ENCODE measurements at places on chromosomes 4 and X.

- DNase-seq, result no peak
These were observed 30.4 kb upstream of the APELA start for GRCh38 chr4:164846566-164846965.

- no peak for DNase-seq
These were observed 190.1 kb upstream of the C1QTNF7 start for GRCh38 chr4:15237648-15238230.

GRCh38 chr4:119652998-119653397 is 24.4 kb upstream of the PDE5A start:
- no peak for DNase-seq

DNA sequence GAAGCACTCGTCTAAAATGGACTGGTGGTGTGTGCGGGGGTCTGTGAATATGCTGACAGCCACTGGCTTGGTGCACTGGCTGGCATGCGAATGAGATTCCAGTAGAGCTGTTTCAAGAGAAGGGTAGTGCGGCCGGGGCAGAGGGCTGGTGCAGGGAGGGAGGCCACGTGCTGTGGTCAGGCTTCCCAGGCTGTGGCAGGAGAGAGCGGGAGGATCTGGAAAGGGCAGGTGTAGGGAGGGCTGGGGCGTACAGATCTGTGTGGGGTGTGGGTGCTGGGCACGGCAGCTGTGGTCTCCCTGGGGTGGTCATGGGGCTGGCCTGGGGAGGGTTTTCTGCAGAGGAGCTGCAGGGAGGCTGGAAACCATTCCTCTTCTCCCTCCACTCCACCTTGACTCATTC is 30.2 kb downstream of the SORCS2 start:
- no peak for DNase-seq

GRCh38 chrX:9464435-9465371 is at the start of gene TBL1X:
TSS of gene TBL1X (plus strand) at chrX:9465058. CDS start at chrX:9653587, 188,529 bp downstream.
- no peak for DNase-seq

DNA sequence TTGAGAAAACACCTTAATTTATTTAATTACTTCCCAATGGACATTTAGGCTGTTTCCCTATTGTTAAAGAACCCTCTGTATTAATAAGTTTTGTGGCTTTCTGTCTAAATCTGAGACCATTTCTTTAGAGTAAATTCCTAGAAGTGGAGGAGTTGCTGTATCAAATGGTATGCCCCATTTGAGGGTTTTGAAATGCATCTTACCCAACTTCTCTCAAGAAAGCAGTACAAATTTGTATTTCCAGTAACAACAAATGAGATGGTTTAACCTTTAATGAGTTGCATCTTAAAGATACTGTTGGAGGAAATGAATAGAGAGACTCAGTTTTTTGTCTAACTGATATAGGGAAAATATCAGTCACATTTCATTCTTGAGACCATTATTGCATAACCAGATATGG is 70.5 kb upstream of the CBLL2 start:
- DNase-seq, result no peak

- DNase-seq, result no peak
These were observed 435.5 kb downstream of the DTHD1 start for GRCh38 chr4:36716874-36717273.

DNA sequence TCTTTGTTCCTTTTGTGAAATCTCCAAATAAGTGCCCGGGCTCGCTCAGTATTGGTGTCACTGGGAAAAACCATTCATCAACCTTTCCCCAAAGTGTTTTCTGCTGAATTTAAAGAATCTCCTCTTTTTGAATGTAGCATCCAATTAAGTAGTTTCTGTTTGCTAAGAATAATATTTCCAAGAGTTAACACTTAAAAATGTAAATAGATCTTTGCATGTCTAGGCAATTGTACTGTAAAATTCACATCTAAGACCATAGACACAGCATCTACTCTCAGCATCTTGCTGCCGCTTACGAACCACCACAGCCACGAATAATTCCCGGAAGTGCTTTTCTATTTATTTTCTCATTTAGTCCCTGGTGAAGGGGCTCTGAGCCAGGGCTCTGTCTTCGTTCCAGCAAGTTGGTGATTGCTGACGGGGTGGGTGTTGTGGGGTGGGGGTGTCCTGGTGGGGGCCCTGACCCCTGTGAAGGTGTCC is 1.4 kb downstream of the NSG1 start:
- DNase-seq, result no peak

GRCh38 chr4:184376126-184376838 is 98.1 kb downstream of the IRF2 start:
- DNase-seq, result no peak

DNA sequence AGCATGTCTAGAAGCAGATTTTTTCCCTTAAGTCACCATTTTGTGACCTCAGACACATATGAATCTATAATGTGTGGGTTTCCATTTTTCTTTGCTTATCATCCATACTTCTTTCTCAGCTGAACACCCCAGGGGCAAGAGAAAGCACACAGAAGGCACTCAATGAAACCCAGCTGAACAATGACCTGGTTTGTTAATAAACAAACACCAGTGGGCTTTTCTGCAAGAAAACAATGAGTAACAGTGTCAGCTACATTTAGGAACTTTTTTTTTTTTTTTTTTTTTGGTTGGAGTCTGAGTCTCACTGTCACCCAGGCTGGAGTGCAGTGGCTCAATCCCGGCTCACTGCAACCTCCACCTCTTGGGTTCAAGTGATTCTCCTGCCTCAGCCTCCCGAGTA is 40.7 kb upstream of the KLF3 start:
- DNase-seq, result no peak

DNA sequence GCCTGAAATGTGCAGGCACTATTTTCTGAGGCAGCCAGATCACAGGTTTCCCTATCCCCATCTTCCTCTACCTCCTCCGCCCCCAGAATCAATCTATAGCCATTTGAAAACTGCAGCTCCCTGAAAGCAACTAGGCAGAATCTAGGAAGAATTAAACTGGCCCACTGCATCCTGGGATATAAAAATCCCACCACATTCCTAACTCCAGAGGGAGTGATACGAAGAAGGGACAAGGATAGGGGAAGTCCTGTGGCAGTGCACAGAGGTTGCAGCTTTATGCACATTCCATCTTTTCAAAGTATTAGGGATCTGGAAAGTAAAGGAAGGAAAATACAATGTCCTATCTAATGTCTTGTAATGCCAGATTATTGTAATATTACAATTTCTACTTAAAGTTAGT is 18.3 kb upstream of the HERC3 start:
- no peak for DNase-seq

GRCh38 chr4:108109111-108109510 is 59.6 kb downstream of the LEF1 start:
- no peak for DNase-seq

GRCh38 chr4:76570141-76570973 is 135.3 kb downstream of the SHROOM3 start:
- DNase-seq, result no peak

DNA sequence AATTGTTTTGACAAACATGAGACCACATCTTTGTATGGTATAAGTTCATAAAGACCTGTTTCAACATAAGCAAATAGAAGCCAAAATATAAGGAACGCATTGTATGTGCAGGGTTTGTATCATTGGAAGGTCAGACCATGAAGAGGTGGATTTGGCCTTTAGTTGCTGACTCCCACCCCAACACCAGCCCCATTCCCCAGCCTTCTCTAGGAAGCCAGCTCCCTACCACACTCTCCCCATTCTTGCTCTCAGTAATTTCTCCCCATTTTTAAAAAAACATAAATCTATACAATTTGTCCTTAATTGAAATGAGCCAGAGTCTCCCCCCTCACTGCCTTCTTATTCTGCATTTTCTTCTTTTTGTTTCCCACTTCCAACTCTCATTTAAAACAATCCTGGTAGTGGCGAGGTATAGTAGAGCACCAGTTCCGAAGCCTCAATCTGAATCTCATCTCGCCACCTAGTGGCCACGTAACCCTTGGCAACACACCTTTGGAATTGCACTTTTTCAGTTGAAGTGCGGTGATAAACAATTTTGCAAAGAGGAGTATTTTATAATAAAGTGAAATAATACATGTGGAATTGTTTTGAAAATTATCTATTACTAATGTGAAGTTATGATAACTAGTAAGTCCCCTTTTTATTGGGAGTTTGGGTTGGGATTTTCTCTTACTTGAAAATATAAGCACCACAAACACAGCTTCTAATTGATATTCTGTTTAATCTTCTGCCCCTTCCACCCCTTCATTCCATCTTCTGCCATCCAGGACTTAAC is 126.6 kb downstream of the ASB9 start:
- DNase-seq, result no peak

DNA sequence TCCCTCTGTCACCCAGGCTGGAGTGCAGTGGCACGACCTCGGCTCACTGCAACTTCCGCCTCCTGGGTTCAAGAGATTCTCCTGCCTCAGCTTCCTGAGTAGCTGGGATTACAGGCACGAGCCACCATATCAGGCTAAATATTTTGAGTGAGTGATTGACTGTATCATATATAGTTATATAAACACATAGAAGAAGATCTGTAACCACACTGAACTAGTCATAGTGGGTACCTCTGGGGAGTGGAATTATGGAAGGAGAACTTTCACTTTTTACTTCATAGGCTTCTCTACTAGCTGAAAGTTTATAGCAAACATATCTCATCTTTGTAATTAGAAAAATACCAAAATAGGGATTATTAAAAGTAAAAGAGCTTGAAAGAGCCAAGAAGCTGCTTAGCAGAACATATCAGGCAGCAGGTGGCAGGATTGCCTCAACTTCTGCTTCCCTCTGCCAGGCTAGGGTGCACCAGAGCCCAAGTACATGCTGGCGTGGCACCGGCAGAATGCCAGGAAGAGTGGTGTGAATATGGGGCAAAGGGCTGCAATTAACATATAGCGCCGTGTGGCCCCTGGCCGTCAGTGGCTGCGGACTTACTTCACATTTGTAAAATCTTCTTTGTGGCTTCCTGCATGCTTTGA is 39.5 kb upstream of the CD40LG start:
- no peak for DNase-seq

- DNase-seq, result no peak
These were observed 382.4 kb downstream of the TRAM1L1 start for GRCh38 chr4:116702949-116703348.

GRCh38 chr4:76539979-76540378 is 105.0 kb downstream of the SHROOM3 start:
- DNase-seq, result no peak

DNA sequence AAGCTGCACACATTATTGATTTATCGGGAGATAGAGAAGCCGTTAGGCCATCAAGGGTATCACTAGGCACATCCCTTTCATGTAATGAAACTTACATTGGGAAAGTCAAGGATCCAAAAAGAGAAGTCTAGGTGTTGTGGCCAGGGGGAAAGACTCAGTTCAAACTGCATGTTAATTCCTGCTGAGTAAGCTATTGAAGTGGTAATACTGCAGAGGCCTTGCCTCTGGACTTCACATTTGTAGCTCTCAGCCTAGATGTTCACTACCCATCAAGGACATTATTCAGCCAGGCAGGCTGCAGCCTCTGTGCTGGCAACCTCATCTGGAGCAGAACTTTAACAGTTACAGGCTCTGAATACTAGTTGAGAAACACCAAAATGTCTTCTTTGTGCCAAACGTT is 2094.5 kb upstream of the AGA start:
- no peak for DNase-seq

- no peak for DNase-seq
These were observed 6.2 kb downstream of the CACNA1F start for GRCh38 chrX:49226946-49227345.

DNA sequence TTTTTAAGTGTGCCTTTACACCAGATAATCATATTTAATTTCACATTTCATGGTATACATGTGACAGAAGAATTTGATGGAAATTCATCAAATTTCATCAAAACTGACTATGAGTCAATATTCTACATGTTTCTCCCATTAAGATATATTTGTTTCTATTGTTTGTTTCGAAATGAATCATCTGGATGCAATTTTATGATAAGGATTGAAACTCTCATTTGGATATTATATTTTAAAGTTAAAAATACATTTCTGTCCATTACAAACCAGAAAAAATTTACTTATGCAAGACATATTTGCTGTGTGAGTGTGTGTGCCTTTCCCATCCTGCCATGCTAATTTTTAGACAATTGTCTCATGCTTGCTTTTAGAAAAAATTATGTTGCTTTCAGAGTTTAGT is 52.2 kb downstream of the SULT1B1 start:
- DNase-seq, result no peak

DNA sequence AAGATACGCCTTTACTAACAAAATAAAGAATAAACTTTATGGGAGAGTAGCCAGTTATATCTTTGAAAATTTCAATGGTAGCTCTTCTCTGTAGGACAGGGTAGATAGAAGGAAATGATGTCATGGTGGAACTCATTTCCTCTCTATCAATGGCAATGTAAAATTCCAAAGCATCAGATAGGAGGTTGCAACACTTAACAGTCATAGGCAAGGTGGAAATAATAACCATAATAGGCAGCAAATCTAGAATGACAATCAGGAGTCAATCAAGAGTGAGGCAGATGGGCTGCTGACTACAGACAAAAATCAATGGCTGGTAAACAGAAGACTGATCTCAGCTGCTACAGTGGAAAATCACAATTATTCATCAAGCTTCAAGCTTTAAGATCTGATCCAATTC is 53.9 kb upstream of the TET2 start:
- DNase-seq, result no peak

DNA sequence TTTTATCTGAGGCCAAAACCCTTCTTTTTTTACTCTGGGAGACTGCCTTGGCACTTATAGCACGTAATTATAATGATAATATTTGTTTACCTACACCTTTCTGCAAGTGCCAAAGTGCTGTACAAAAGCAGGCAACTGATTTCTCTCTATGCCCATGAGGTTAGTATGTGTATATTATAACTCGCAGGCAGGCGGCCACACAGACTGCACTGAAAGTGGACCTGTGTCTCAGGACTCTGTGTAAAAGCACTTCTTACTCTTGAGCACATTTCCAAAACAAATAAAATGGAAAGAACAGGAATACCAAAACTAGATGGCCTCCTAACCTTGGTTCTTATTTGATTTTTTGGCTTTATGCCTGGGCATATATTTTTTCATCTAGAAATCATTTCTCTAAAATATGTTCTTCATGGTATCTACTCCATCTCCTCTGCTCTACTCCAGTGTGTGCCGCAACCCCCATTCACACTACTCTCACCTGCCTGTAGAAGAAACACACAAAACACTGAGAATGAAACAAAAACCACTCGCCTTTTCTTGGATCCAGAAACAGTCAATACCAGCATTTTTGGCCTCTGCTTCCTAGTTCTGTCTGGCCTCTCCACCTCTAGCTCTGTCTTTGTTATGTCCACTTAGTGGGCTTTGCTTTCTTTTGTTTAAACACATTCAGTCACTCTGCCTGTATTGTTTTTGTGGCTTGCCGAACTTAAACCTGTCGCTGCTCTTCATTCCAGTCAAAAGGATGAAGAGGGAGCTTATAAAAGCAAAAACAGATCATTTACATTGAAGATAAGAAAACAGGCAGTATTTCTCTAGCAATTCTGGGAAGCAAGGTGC is 934.5 kb upstream of the TENM3 start:
- no peak for DNase-seq

GRCh38 chr4:22500831-22501714 is 14.8 kb downstream of the ADGRA3 start:
- no peak for DNase-seq

- no peak for DNase-seq
These were observed 11.7 kb upstream of the CLDN34 start for GRCh38 chrX:9955506-9955905.

- DNase-seq, result no peak
These were observed 57.3 kb upstream of the TCEAL2 start for GRCh38 chrX:102067966-102068723.
